CD4-positive, alpha-beta T cell treated with Interferon alpha-2 for 1 hour (primary cell): ENCODE measurements at places on chromosomes 11 and 22.

DNA sequence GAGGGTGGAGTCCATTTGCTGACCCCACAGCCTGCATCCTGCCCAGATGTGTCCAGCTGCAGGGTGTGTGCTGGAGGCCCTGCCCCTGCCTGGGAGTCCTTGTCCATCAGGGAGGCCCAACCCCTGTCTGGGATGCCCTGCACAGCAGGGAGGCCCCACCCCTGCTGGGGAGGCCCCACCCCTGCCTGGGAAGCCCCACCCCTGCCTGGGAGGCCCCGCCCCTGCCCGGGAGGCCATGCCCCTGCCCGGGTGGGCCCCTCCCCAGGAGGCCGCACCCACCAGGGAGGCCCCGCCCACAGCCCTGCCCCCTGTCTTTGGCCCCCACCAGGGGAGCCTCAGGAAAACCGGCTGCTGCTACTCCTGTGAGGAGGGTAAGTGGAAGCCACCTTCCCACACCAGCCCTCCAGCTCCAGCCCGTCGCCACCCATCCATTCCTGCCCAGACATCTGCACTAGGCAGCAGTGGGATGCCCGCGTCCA is 37.2 kb downstream of the MUC5B start:
- DNase-seq, result peak; percentile 53

- DNase-seq, result no peak
Measured at GRCh38 chr11:28526406-28526751, 418.2 kb downstream of the METTL15 start.

GRCh38 chr11:2303627-2304505 is 2.1 kb downstream of the TSPAN32 start:
- DNase-seq, result no peak

GRCh38 chr11:117750916-117751662 is 45.9 kb downstream of the DSCAML1 start:
- no peak for DNase-seq

DNA sequence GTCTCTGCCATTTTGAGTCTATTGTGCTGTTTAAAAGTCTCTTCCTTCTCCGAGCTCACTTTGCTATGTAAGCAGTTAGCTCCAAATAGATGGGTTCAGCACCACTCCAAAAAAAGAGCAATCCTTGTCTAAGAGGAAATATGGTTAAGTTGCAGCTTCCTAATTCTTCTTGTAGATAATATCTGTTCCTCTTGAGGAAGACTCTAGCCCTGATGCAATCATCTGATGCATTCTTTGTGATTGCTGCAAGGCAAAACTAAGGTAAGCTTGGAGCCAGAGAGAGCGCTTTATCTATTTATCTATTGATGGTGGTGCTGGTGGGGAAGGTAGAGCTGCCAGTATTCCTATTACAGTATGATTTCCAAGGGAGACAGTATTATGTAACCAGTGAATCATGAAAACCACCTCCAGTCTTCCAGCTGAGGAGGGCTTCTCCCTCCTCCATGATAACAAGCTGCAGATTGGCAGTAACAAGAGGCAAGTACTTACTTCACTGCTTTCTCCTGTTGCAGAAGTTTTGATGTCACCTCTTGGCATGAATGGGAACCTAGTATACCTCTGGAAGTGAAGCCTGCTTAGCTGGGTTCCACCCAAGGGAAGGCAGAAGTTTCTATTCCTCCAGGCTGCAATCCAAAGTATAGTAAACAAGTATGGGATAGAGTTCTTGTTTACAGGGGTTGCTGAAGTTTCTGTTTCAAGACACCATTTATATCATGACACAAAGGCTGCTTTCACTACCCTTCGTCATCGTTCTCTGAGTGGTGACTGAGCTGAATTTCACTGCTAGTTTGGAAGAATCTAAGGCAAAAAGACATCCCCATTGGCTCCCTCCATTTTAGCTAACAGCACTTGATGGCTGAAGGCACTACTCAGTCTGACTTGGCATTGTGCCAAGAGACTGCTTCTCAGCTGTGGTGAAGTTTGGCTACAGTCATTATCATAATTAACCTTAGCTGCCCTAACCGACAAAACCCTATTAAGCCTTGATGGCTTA is 49.7 kb downstream of the FDX1 start:
- no peak for DNase-seq

DNA sequence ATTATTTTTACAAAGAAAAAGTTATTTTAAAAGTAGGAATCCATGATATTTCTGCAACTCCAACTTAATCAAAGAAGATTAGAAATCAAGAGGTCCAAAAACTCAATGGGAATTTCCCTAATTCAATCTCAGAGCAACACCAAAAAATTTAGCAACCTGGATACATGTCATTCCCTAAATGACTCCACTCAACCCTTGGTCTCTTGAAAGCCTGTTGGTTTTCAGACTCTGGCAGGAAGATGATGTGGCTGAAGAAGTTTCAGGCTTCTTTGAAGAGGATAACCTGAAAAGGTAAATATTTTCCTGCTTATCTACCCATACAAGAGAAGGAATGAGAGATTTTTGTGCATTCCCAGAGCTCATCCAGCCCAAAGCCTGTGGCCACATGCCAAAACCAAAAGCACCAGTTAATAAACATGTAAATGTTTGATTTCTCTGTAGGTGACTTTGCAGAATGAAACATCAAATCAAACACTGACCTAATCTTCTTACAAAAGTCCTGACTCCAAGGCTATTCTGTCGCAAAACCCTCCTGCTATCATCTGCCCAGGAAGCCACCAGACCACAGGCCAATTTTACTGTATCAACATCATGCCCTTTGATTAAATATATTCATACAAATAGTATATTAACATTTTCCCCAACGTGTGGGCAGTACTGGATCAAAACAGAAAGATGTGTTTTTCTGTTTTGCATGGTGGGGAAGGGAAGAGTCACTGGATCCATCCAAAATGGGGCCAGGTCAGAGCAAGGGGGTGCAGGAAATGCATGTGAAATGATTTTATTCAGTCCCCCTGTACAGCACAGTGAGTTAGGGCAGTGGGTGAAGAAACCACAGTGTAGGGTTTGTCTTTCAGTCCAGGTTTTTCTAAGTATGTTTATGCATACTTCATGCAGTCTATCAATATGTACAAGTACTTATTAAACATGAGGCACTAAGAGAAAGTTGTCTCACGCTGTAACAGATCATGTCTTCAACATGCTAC is 38.8 kb downstream of the SMCO4 start:
- DNase-seq, result no peak

DNA sequence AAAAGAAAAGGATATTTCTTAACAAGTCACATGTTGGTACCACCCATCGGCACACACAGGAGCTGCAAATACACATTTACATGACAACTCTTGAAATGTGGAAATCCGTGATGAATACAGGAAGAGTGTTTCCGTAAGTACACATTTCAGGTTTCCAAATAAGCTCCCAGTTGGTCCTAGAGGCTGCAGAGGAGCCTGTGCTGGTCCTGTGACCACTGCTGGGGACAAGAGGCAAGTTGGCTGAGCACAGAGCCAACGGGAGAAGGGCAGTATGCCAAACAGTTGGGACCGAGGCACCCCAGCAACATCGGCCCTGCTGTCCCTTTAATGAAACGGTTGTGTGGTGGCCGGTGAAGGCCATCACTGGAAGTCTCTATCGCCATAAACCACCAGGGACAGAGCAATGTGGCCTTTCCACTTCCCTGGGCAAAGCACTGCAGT is 38.5 kb upstream of the ARFGAP3 start:
- no peak for DNase-seq

- no peak for DNase-seq
Measured at GRCh38 chr11:2625183-2625582, 74.6 kb downstream of the KCNQ1OT1 start.

DNA sequence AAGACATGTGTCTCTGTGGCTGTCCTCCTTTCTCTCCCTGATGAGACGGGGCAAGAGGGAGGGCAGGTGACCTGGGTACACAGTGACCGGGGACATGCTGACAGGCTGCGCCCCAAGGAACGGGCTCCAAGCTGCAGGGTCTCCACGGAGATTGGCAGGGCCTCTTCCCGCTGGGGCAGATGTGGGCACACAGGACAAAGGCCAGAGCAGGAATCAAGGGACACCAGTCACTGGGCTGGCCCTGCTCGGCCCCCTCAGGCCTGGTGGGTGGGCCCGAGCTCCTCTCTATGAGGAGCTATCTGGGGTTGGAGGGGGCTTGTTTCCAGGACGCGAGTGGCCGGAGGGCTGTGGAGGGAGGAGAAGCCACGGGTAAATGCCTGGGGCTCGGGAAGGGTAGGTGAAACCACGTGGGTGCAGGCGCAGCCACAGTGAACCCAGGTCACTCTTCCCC is 11.2 kb downstream of the PNPLA5 start:
- DNase-seq, result no peak

- no peak for DNase-seq
Measured at GRCh38 chr11:64131683-64132190, 34.2 kb downstream of the MACROD1 start.

DNA sequence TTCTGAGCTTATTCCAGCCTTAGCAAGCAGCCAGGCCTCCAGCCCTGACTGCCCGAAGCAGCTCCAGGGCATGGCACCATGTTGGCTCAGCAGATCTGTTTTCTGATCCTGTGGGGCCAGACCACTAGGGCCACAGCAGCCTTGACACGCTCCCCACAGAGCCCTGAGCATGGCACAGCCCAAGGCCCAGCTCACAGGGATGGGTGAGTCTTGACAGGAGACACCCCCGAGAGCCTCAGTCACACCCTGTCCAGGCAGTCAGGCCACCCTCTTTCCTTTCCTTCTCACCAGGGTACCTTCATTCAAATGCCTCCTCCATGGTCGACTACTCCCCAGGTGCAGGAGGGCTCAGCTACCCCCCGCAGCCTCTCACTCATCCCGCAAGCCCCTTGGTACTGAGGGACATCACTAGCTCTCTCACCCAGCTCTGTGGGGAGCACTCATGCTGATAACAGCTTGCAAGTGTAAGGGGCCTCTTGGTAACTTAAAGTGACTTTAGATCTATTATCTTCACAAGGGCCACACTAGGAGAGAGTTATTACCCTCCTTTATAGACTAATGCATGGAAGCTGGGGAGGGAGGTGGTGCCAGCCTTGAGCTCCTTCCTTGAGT is 3.9 kb upstream of the CDC42BPG start:
- DNase-seq, result no peak

DNA sequence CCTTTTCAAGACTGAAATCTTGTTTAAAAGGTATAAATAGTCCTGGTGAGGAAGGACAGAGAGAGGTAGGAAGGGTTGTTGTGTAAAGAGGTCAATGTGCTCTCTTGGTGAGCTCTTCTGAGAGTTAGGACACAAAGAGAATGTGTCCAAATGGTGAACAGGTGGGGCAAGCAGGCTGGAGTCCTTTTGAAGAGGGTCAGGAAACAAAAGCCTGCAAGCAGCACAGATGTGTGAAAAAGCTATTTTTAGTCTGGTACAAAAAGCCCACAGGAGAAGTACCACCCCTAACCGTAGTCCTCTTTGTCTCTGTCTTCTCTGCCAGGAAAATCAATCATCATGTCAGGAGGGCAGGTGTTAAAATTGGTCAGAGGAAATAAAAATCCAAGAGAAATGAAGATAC is 54.4 kb upstream of the SYN3 start:
- DNase-seq, result no peak

GRCh38 chr11:6405052-6405667 is 13.7 kb downstream of the APBB1 start:
- DNase-seq, result no peak

- DNase-seq, result no peak
Measured at GRCh38 chr11:117328375-117329010, 839 bp downstream of the CEP164 start.

DNA sequence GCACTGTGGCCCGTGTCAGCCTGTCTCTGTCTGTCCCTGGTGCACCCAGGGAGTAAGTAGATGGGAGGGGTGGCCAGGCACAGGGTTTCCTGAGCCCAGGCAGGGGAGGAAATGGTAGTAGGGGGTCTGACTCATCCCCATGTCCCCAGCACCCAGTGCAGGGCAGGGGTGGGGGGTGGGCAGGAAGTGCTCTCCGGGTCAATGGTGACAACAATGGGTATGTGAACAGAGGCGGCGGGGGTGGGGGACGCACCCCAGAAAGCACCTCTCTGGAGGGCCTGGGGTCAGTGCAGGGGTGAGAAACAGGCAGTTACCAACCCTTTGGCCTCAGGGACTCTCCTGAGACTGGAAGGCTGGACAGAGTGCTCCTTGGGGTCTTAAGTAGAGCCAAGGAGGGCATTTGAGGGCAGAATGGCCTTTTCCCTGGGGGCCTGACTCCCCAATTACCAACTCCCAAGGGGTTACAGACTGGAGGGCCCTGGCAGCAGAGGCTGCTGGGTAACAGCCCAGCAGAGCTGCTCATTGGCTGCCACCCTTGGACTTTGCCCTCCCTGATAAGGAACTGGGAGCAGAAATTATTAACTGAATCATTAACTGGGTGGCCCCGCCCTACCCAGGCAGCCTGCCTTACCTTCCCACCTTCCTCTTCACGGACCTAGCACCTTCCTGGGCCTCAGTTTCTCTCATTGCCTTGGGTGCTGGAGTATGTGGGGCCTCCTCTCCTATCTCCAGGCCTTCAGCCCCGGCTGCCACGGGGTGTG is 4.2 kb downstream of the MYRF start:
- DNase-seq, result no peak

- DNase-seq, result no peak
Measured at GRCh38 chr22:44166498-44167276, 14.0 kb upstream of the PARVG start.

GRCh38 chr11:24637520-24637919 is 140.7 kb downstream of the LUZP2 start:
- DNase-seq, result no peak

- no peak for DNase-seq
Measured at GRCh38 chr22:26992556-26992955, 335.2 kb downstream of the MIAT start.

DNA sequence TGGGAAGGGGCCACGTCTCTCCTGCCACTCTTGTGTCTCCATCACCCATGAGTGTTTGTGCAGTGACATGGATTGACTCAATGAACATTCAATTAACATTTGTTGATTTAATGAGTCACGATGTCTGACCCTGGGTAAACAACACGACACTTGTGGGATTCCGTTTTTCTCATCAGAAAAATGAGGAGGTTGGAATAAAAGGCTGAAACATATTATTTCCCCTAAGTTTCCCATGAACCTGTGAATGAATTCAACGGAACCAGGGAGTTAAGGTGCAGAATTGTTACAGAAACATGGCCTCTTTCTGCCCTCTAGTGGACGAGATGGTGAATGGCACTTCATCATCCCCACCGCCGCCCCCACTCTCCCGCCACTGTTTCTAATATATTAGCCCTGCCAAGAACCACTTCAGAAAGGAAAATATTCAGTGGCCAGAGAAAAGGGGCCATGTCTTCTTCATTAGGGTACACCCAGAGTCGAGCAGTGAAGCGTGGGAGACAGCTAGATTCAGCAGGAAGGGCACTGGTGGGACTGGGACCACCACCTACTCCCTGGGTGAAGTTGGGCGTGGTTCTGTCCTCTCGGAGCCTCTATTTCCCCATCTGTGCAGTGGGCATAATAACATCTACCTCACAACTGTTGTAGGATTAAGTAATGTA is 46.3 kb upstream of the SYT13 start:
- DNase-seq, result peak; percentile 27

- DNase-seq, result no peak
Measured at GRCh38 chr11:33052231-33052630, 12.9 kb downstream of the TCP11L1 start.

DNA sequence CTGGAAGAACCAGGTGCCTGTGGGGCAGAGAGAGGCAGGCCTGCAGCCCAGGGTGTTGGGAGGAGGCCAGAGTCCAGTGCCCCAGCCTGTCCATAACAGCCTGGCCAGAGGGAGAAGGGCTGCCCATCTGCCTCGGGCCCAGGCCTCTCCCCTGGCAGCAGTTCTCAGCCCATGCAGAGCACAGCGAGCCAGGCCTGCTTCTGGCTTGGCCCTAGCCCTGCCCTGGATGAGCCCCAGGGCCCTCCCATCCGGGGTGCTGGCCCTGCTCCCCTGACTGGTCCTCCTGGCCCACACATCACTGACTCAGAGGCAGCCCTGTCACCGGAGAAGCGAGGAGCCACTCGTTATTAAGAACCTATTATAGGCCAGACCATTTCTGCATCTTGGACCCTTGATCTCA is 19.7 kb upstream of the MYRF start:
- no peak for DNase-seq

- no peak for DNase-seq
Measured at GRCh38 chr11:119207415-119207960, 1.3 kb downstream of the CBL start.
